Activated CD8-positive, alpha-beta memory T cell treated with anti-CD3 and anti-CD28 coated beads for 48 hours (primary cell): ENCODE measurements at places on chromosomes 3 and 15.
A peak's percentile ranks its signal among the peaks of the same experiment; 100 is the strongest.

GRCh38 chr3:38204599-38205471 lies 39.5 kb downstream of the OXSR1 start:
- DNase-seq, result no peak

DNA sequence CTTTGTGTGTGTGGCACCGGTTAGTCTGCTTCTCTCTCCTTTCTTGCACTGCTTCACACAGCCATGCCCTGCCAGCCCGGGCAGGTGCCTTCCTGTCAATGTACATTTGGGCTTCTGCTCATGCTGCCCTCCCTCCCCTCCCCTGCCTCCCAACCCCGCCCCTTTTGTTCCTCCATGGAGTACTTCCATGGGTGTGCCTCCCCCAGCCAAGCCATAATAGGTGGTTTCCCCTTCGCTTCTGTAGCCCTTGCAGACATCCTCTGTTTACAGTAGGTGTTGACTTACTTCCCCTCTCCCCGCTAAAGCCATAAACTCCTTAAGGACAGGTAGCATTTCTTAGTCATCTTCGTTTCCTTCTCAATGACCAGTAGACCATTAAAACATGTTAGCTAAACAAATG lies 31.8 kb upstream of the CRTC3 start:
- DNase-seq, result no peak

DNA sequence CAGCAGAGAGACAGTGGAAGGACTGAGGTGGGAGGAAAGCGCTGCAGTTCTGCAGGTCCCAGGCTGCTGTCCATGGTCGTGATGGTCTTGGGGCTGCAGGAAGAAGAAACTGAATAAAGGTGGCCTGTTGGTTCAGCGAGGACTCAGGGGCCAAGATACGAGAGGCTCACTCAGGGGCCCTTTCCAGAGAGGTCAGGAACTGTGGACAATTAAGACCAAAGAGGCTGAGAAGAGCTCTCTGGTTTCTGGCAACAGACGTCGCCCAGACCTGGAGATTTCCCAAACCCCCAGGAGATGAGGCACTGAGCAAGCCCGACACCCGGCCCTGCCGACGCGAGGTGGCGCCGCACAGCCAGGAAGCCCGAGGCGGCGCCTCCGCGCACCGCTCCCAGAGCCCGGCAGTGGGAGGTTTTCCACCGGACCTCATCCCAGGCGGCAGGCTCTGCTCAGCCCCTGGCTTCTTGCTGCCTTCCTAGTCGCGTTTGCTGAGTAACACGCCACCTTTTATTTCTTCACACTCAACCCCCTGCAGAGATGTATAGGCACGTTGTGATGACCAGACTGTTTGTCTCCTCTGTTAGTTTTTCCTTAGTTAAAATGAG lies 56.4 kb upstream of the ARRDC4 start:
- DNase-seq, result no peak

DNA sequence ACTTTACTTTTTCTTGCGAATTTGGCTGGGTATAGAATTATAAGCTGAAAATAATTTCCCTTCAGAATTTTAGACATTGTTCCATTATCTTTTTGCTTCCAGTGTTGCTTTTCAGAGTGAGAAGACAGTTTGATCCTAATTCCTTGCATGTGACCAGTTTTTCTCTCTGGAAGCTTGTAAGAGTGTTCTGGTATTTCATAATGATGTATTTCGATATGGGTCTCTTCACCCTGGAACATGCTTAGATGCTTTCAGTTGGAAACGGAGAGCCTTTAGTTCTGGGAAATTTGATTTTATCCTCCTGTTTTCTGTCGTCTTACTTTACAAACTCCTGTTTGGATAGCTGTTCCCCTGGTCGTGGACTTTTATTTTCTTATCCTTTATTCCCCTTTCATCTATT lies 13.9 kb downstream of the ALPK3 start:
- no peak for DNase-seq

DNA sequence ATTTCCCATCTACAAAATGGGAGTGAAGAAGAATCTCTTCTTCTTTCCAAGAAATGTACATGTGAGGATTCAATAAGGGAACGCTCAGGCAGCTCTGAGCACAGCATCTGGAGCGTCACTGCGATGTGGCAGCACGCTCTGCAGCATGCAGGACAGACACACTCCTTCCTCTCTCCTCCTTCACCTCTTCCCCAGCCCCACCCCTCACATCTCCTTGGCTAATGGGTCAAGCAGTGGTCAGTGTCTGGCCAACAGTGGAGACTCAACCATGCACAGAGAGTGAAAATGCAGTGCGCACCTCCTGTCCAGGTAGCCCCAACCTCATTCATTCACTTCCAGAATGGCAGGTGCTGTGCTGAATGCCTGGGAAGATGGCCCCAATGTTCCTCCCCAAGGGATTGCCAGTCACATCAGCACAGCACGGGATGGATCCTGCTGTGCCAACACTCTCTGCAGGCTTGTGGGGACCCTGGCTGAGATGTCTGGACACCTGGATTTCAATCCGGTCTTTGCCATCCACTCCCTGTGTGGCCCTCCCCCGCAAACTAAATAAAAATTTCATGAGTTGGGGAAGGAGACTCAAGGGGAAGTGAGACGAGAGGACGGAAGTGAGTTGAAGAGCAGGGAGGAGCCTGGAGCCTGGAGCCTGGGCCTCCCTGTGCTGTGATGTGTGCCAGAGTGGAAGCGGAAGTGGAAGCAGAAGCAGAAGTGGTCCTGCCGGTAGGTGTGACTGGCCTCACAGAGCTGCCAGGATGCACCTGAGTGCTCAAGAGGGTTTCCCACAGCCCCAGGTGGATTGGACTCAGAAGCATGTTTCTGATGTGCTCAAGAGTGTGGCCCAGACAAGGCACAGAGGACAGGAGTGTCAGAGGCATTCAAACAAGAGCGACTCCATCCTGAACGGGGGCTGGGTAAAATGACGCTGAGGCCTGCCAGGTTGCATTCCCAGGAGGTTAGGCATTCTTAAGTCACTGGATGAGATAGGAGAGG lies 163.9 kb downstream of the SMAD6 start:
- DNase-seq, result no peak

- no peak for DNase-seq
Observed at GRCh38 chr3:58074997-58075396, 66.8 kb downstream of the FLNB start.

GRCh38 chr3:197518881-197519421 lies 36.8 kb downstream of the BDH1 start:
- no peak for DNase-seq

GRCh38 chr3:180275176-180275575 lies 238.4 kb upstream of the PEX5L start:
- no peak for DNase-seq

DNA sequence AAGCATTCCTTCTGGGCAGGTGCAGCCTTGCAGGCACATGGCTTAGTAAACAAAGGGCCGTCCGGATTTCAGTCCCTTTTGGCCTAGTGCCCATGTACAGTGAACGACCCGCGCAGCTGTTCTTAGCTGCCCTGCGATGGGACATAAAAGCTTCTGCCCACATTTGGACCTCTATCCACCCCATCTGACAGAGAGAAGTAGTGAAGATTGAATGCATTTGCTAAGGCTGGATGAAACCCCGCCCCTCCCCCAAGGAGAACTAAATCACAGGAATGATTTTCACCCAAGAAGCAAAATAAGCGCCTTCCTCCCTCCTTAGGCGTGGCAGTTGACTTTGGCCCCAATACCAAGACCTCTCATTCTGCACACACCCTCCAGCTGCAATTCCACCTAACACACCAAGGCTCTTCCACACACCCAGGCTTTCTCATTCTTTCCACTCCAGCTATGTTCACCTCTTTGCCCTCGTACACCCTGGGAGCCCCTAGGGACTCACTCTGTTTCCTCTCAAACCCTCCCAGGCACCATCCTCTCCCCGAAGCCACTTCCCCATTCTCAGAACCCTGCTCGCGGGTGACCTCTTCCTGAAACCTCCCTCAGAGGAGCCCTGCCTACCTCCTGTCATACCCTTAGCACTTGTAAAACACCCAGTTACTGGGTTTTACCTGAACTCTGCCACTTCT lies 14.1 kb upstream of the HRH1 start:
- no peak for DNase-seq

GRCh38 chr3:40800343-40800742 lies 275.6 kb downstream of the ZNF621 start:
- DNase-seq, result no peak

GRCh38 chr3:5149306-5149880 lies 27.3 kb downstream of the ARL8B start:
- no peak for DNase-seq

DNA sequence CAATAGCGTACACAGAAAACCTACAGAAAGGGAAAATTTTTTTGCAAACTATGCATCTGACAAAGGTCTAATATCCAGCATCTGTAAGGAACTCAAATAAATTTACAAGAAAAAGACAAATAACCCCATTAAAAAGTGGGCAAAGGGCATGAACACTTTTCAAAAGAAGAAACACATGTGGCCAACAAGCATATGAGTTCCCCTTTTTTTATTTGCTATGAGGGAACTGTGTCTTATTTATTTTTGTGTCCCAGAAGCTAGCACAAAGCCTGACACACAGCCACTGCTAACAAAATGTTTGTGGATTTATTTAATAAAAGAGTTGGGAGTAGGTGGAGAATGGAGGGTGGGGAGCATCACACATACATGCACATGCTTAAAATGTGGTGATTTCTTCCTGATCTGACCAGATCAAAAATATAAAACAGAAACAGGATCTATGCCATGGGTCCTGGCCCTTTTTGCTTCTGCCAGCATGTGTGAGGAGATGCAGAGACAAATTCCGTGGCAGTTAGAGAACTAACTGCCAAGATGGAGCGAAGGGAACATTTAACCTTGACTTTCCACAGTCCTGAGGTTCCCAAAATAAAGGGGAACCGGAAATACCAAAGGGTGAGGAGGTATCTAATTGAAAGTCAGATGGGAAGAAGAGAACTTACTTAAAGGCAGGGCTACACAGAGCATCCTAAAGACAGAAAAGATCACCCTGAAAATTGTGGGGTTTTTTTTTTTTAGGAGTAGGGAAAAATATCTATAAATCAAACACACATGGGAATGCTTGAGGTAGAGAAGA lies at the start of gene TMEM202:
Gene TMEM202, plus strand, starts transcription at position 510 of the 793 bp plus-strand sequence. Its CDS starts 22 bp downstream, at position 532.
- no peak for DNase-seq

GRCh38 chr3:186589856-186590579 lies 19.5 kb downstream of the DNAJB11 start:
- no peak for DNase-seq

DNA sequence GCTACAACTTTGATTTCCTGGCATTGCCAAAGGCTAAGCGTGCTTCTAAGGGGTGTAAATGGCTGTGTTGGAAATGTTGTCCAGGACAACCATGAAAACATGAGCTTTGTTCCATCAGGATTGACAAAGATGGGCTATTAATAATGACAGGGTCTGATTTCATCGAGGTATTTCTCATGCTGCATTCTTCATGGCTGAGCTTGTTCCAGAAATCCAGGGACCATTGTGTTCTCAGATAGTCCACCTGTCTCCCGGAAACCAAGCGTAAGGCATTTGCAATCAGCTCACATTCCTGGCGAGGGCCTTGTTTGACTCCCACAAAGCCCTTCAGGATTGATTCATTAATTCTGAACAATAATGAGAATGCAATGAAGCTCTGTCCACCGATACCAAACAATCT lies 111.3 kb downstream of the CD47 start:
- DNase-seq, result no peak

GRCh38 chr3:190092250-190092649 lies 28.4 kb downstream of the P3H2 start:
- no peak for DNase-seq

DNA sequence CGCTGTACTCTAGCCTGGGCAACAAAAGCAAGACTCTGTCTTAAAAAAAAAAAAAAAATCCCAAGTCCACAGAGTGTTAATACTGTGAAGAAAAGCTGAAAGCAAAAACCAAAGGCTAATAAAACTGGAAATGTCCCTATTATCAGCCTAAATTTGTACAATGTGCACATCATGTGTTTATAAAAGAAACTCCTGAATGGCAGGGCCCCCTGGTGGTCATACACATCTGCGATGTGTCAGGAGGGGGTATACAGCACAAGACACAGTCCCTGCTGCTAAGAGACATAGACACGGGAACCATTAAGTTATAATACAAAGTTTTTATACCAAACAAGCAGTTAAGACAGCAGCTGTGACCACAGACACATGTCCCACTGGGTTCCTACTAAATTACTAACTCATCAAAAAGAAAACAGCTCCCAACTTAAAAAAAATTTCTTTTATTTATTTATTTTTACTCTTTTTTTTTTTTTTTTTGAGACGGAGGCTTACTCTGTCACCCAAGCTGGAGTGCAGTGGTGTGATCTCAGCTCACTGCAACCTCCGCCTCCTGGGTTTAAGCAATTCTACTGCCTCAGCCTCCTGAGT lies 31.0 kb downstream of the IDH2 start:
- DNase-seq, result peak; percentile 31

- DNase-seq, result no peak
Observed at GRCh38 chr15:90101969-90102890, at the start of gene IDH2. Gene IDH2, minus strand, starts transcription at chr15:90102468. Its CDS starts 78 bp downstream, at chr15:90102390.

- DNase-seq, result no peak
Observed at GRCh38 chr15:25175033-25175788, 220.4 kb downstream of the SNRPN start.

GRCh38 chr3:124770336-124771082 lies 40.3 kb downstream of the UMPS start:
- DNase-seq, result no peak

GRCh38 chr15:53589520-53590057 lies 169.9 kb downstream of the WDR72 start:
- no peak for DNase-seq

- DNase-seq, result no peak
Observed at GRCh38 chr15:23503576-23503975, 56.5 kb upstream of the GOLGA6L2 start.

DNA sequence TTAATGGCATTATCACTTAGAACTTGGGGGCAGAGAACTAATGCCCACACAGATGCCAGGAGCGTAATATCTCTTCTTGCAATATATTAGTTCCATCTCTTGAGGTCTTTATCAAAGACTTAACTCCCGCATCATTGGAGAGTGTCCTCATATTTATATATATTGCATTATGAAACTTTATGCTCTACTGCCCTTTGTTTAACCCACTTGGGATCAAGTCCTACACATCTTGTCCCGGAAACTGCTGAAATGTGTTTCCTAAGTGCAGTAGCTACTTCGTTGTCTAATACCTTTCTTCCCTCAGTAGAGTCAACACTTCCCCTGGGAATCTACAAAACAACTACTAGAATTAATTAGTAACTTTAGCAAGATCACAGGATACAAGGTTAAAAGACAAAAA lies 1029.2 kb downstream of the OTOL1 start:
- DNase-seq, result no peak

DNA sequence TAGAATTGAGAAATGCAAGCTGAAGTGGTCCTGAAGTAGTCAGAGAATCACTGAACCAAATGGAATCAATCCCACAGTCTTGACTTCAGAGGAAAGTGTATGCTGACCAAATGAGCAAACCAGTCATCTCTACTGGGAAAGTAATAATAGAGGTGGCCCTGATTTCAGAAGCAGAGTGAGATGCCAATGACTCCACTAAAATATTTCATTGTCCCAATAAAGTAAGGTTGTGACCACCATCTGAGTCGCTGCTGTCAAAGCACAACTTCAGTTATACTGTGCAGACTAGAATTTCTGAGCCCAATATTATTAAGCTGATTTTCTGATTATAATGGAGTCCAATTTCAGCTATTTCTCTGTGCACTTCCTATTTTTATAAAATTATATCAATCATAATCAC lies 334.4 kb upstream of the THBS1 start:
- DNase-seq, result no peak

GRCh38 chr3:27467545-27467944 lies 16.6 kb downstream of the SLC4A7 start:
- DNase-seq, result no peak

GRCh38 chr15:78084449-78084750 lies 6.9 kb upstream of the TBC1D2B start:
- DNase-seq, result no peak
